ENCODE measurements at places on chromosomes 1 and 21.

GRCh38 chr1:1858382-1859086, 32.4 kb downstream of the GNB1 start:
- peak; percentile 57 for DNase-seq

- no peak for DNase-seq
These were observed 111.2 kb downstream of the IFI44 start for GRCh38 chr1:78760858-78761257.

GRCh38 chr1:93611668-93612067, 70.0 kb downstream of the BCAR3 start:
- no peak for DNase-seq

DNA sequence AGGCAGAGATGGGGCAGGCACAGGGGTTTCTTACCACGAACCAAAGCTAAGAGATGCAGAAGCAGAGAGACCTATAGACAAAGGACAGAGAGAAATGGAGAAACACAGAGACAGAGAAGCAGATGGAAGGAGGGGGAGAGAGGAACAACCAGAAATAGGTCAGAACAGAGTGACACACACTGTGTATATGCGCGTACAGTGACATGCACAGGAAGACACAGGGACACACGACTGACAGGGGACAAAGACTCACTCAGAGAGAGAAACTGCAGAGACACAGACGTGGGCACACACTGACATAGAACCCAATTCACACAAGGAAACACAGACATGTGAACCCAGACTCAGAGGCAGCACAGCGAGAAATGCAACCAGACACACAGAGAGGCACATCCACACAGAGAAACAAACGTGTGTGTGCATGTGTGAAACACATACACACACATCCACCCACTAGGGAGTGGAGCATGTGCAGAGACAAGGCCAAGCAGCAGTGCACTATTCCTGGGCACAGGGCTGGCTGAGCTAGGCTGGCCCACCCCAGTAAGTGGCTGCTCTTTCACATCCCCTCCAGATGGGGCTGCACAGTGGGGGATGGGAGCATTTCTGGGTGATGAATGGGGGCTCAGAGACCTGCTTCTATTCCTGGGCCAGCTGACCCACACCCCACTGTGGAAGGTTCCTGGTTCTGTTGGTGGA, 123.4 kb upstream of the CSF3R start:
- no peak for DNase-seq

GRCh38 chr1:38213646-38214434, 167.2 kb upstream of the POU3F1 start:
- DNase-seq, result no peak

DNA sequence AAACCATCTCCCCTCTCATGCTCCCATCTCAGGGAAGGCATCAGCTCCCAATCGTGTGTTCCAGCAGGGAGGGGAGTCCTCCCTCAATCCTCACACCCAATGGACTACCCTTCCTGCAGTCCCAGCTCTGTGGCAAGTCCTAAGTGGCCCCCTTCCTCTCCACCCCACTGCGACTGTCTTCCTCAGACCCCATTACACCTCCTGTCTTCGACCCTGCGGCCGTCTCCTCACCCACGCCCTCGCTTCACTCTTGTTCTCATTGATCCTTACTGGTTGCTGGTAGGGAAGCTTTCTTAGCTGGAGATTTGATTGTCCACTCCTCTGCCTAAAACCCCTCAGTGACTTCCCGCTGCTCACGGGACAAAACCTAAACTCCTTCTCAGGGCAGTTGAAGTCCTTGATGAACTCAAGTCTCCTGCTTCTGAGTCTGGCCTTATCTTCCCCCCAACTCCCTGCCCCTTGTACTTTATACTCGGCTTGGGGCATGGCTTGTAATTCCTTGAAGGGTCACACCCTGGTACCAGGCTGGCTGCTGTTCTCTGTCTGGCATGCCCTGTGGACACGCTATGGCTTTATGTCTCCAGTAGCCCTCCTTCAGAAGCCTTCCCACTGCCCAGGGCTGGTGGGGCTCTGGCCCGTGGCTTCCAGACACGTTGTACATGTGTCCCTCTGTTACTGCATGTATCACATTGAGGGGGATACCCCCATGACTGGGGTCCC, 2.3 kb upstream of the EPS8L3 start:
- no peak for DNase-seq

DNA sequence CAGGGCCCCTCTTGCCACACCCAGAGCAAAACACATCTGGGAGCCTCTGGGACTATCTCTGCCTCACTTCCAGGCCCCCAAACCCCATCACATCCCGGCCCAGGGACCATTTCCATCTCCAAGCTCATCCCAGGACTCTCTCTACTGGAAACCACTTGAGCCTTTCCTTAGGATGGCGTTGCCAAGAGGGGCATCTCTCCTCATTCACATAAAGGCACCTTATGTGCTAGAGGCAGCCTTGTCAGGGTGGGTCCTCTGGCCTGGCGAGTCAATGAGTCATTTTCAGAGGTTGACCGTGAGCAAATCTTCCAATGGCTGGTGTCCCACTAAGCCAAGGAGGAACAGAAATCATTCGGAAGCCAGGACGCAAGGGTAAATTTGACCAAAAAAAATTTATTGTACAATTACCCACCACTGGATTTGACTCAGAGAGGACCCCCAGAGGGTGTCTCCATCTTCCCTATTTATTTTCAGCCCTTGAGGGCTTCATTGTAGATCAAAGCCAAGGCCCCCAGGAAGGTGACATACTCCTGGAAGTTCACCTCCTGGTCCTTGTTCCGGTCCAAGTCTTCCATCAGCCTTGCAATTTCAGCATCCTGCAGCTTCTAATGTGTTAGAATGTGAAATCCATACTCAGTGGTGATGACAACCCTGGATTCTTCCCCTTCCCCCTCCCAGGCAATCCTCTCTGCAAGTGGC, 1.4 kb downstream of the S100A6 start:
- DNase-seq, result no peak

GRCh38 chr1:1609822-1610485, 5.3 kb upstream of the MIB2 start:
- no peak for DNase-seq

GRCh38 chr1:116231752-116232151, 120.6 kb downstream of the MAB21L3 start:
- no peak for DNase-seq

DNA sequence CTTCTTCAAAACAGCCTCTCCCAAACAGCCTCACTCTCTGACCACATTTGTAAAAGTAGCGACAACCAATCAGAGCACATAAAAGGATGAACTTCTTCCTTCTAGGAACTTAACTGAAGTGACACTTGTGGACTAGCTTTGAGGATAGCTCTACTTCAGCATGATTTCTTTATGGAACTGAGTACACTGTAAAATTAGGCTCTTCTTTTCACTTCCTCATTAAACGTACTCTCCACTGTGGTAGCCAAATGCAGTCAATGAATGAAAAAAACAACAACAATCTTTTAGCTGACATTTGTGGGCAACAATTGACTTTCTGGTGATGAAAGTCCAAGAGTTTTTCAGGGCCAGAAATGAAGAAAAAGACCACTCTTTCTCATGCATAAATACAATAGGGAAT, 9.6 kb downstream of the LRRC53 start:
- no peak for DNase-seq

GRCh38 chr1:43448955-43449707, 4.6 kb downstream of the HYI start:
- no peak for DNase-seq

- no peak for DNase-seq
These were observed 368.3 kb upstream of the TMPRSS15 start for GRCh38 chr21:18771845-18772380.

GRCh38 chr1:206109718-206110117, 7.5 kb downstream of the AVPR1B start:
- no peak for DNase-seq

DNA sequence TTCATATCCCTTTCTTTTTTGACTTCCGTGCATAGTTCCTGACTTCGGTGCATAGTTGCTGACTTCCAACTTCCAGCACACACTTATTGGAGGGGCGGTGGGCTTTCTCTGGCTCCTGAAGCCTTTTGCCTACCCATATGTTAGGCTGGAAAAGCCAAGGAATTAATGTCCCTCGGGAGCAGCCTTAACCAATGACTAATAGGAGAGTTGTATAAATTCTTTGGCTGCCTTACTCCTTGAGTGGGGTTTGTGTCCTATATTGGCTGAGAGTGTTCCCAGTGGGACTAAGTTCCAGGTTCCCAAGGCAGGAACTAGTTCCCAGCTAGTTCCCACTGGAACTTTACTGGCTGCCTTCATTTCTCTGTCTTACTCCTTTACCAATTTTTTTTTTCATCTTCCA, 105.7 kb downstream of the ZNF326 start:
- no peak for DNase-seq

- no peak for DNase-seq
These were observed 33.7 kb downstream of the PSEN2 start for GRCh38 chr1:226903819-226904716.

DNA sequence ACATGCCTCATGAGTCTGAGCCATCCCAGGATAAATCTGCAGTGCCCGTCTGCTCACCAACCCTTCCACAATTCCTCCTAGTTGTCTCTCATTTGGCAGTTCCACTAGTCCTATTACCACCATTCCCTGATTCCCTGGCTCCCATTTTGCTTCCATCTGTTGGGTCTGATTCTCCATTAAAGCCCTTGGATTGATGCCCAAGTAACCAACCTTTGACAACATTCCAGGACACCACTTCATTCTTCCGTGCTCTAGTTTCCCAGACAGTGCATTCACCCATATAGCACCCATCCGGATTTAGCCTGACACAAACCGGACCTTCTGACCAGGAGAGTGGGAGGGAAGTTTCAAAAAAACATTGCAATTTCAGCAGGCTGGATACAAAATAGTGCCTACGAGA, 189.4 kb upstream of the PALMD start:
- DNase-seq, result no peak

DNA sequence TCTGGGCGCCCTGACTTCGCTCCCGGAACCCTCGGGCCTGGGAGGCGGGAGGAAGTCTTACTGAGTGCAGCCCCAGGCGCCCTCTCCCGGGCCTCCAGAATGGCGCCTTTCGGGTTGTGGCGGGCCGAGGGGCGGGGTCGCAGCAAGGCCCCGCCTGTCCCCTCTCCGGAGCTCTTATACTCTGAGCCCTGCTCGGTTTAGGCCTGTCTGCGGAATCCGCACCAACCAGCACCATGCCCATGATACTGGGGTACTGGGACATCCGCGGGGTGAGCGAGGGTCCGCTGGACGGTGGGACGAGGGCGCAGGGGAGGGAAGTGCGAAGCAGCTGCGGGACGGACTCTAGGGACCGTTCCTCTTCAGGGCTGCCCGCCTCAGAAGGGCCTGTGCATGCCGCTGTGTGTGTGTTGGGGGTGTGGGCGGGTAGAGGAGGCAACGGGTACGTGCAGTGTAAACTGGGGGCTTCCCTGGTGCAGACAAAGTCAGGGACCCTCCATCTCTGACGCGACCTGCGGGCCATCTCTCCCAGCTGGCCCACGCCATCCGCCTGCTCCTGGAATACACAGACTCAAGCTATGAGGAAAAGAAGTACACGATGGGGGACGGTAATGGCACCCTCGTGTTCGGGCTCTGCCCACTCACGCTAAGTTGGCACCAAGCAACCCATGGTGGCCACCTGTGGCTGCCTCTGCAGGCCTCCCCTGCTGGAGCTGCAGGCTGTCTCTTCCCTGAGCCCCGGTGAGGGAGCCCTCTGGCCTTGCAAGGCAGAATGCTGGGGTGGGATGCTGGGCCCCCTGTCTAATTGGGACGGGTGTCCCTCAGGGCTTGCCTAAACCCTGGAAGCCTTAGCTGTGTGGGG, at the start of gene GSTM1:
Gene GSTM1, plus strand, starts transcription at position 177 of the 859 bp plus-strand sequence. Its CDS starts 57 bp downstream, at position 234.
- DNase-seq, result peak; percentile 81

- DNase-seq, result no peak
These were observed 12.4 kb upstream of the TBX15 start for GRCh38 chr1:119000371-119001180.

GRCh38 chr1:99661780-99662179, 15.9 kb downstream of the PALMD start:
- no peak for DNase-seq

DNA sequence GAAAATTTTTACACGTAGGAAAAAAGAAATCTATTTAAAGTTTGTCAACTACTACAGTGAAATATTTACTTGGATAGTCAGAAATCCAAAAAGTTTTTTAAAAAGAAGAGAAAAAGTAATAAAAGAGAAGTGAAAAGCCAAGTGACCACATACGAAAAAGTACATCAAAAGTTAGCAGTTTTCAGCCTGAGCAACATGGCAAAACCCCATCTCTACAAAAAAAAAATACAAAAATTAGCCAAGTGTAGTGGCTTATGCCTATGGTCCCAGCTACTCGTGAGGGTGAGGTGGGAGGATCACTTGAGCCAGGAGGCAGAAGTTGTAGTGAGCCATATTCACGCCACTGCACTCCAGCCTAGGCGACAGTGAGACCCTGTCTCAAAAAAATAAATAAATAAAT, 5.2 kb upstream of the MR1 start:
- DNase-seq, result no peak

GRCh38 chr1:29452463-29453230, 216.3 kb downstream of the PTPRU start:
- no peak for DNase-seq

- no peak for DNase-seq
These were observed 23.1 kb upstream of the HFM1 start for GRCh38 chr1:91427741-91428140.

- DNase-seq, result no peak
These were observed 90.1 kb downstream of the PPP1R12B start for GRCh38 chr1:202438393-202439174.

GRCh38 chr1:97533358-97533757, 387.5 kb downstream of the DPYD start:
- no peak for DNase-seq

DNA sequence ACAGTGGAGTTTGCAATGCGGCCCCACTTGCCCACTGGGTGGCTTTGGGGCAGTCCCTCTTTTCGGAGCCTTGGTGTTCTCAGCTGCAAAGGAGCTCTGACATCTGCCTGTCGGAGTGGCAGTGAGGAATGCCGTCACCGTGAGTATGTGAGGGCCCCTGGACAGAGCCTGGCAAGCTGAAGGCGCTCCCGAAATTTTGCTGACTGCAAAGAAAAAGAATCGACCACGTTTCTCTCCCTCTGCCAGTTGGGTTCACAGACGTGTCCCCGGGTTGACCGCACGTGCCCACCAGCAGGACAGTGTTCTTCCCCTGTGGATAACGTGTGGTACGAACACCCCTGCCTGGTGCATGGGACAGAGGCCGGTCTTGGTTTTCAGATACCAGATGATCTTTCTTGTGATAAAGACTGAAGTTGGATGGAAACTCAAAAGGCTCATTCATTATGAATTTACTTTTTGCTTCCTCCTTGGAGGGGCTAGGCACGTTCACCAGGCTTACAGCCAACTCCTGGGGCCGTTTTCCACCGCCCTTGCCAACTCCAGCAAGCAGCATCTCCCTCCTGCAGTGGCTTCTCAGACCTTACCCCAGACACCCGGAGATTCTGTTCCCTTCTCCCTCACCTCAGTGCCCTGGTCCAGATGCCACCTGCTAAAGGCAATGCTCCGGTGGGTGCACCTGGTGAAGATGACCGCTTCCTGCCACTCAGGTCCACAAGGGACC, 29.7 kb downstream of the ECE1 start:
- DNase-seq, result no peak
